ENCODE measurements at places on chromosomes 11 and 22.

- DNase-seq, result no peak
Observed at GRCh38 chr11:74147199-74147929, 23.4 kb downstream of the C2CD3 start.

DNA sequence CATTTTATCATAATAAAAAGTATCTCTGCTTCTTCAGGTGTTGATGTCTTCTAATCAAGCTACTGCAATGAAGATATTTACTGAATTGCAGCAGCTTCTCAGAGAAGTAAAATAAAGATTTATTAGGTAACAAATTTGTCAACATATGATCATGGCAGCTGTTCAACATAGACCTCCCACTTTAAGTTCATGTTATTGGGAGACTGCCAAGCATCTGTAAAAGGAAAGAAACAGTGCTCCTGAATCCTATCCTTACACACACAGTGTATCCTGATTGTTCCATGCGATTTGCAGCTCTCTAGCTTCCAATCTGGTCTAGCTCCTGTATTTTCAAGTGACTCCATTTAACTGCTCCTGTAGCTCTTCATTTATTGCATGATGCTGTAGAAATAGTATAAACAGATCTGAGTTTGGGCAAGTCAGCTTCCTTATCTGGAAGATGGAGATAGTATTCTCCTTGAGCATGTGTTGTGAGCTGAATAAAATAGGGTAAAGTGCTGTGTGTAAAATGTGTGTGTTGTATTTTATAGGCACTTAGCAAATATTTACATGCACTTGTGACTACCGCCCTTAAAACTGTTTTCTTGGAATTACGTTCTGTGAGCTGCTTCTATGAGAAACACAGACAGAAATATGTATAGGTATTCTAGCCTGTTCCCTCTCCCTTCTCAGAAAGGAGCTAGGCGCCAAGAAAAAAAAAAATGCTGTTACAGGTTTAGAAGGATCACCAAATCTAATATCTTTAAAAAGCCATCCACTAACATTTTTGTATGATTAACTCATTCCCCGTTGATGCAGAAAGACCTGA lies 290.6 kb downstream of the JRKL start:
- DNase-seq, result no peak

GRCh38 chr22:48491451-48491941 lies 1336.2 kb downstream of the BRD1 start:
- no peak for DNase-seq

DNA sequence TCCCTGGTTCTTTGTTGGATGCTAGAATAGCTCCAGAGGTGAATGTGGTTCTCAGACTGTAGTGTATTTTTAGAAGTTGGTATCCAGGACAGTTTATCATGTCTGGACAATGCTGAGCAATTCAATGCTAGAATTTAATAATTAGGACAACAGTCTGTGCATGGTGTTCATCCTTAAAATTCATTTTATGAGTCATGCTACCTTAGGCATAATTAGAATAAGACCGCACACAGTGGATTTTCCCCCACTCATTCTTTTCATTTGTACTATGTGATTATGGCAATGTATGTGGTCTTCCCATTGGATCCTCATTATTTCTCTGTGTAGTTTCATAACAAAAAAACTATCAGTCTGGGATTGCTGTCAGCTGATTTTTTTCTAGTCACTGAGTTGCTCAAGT lies 196.7 kb downstream of the ARHGAP42 start:
- no peak for DNase-seq

DNA sequence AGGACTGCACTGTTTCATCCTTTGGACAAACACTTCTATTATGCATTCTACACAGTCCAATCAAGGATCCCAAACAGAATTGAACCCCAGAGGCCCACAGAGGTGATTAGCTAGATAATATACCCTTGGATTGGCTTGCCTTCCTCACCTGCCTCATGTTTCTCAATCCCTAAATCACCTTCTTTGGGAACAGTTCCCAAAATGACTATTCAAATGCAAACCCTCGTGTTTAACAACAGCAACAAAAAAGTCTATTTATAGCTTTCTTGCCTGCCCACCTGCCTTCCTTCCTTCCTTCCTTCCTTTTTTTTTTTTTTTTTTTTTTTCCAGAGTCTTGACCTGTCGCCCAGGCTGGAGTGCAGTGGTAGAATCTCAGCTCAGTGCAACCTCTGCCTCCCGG lies 180.0 kb downstream of the CNTN5 start:
- DNase-seq, result no peak

DNA sequence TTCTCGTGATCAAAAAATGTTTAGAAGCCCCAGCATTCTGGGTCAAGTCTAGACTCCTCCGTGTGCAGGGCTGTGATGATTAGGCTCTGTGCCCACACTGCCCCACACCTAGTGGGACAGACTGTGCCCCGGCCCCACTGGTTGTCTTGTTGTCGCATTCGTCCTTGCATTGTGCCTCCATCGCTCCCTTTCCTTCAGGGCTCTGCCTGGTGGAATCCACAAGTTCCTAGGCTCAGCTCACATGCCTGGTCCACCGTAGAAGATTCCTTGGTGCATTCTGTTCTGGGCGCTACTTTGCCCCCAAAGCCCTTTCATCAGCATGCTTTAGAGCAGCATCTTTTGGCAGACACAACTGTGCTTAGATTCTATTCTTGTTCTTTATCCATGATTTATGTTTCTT lies 23.5 kb upstream of the THY1 start:
- no peak for DNase-seq

DNA sequence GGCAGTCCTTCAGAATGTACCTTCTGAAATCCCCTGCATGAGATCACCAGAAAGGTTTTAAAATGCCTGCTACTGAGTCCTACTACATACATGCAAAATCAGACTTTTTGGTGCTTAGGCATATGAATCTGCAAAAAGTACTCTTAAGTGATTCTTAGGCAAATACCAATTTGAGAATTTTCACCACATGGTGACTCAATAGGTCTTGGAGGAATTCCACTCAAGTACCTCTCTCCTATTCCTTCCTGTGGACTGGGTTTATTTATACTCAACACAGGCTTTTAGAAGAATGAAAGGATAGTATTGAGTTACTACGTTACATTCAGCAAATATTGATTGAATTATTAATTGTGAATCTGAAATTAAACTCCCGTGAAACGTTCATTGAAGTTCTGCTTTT lies 223.9 kb downstream of the CNTN5 start:
- DNase-seq, result no peak

GRCh38 chr22:39474351-39475111 lies 17.7 kb downstream of the MGAT3 start:
- DNase-seq, result no peak

GRCh38 chr22:37733625-37734401 lies 37.0 kb downstream of the TRIOBP start:
- no peak for DNase-seq
